MCF 10A (cell line): ENCODE measurements at places on chromosomes 7 and 10.
A peak's percentile ranks its signal among the peaks of the same experiment; 100 is the strongest.

DNA sequence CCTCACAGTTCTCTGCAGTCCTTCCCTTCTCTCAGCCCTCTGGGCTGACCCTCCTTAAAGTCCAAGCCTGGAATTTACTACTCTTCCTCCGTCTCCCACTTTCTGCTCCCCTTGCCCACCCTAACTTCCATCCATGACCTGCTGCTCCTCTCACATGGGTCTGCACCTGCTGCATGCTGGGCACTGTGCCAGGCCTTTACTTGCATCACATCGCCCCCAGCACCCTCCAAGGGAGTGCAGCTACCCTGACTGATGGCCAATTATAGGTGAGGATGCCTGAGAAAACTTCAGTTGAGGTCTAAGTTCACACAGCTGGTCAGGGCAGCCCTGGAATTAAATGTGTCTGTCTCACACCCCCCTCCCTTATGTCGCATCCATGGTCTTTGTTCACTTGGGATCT, 53.6 kb upstream of the ZPBP start:
- DNase-seq = no peak

DNA sequence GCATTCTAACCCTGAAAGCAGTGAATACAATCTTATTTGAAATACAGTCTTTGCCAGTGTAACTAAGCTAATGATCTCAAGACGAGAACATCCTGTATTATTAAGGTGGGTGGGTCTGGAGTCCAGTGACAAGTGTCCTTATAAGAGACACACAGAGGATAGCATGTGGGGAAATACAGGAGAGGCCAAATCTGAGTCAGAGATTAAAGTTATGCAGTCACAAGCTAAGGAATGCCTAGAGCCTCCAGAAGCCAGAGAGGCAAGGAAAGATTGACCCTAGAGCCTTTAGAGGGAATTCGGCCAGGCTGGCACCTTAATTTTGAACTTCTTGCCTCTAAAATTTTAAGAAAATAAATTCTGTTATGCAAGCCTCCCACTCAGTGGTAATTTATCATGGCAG, 87.5 kb upstream of the HGF start:
- DNase-seq = no peak

- no peak for DNase-seq
Measured at GRCh38 chr10:58264780-58265179, 2.9 kb downstream of the IPMK start.

DNA sequence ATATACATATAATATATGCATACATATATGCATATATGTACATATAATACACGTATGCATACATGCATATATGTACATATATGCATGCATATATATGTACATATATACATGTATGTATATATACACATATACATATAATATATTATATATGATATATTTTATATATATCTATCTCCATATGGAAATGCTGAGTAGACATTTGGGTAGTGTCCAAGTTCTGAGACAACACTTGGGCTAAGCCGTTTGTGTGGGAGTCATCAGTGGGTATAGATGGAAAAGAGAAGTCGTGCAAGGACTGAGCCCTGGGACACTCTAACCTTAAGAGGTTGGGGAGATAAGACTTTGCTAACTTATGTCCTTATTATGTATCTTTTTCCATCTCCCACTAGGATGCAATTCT, 165.2 kb upstream of the PODXL start:
- DNase-seq = no peak

- DNase-seq = no peak
Measured at GRCh38 chr7:54888067-54888733, 129.2 kb upstream of the SEC61G start.

DNA sequence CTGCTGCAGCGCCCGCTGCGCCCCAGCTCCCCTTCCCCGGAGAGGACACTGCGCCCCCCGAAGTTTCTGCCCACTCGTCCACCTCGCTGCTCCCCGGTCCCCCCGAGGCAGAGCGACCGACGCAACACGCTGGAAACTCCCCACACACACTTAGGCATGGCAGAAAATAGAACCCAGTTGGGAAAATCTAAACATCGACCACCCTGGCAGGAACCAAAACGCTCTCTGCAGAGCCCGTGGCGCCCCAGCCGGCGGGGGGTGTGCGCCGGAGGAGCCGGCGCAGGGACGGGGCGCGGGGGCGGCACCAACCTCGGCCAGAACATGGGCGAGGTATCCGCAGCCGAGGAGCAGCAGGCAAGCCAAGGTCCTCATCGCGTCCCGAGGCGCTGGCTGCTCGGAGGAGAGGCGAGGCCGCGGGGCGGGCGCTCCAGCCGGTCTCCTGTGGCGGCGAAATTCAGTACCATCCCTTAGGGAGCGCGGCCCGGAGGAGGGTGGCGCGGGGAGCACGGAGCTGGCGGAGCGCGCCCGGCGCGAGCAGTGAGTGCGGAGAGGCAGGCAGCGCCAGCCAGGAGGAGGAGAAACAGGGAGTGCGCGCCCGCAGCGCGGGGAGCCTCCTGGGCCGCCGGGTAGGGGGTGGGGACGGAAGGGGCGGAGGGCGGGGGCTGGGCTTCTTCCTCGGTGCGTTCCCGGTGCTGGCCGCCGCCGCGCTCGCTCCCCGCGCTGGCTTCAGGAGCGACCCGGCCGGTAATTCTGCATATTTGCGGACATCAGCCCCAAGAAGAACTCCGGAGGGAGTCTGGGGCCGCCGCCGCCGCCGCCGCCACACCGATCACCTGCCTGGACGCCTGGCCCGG, 789 bp downstream of the PDGFA start:
- DNase-seq = peak; percentile 83

- no peak for DNase-seq
Measured at GRCh38 chr10:108048898-108049297, 884.4 kb upstream of the SORCS1 start.

- DNase-seq = no peak
Measured at GRCh38 chr7:137544453-137545058, 201.0 kb upstream of the PTN start.

- no peak for DNase-seq
Measured at GRCh38 chr10:21899736-21900135, 103.8 kb downstream of the DNAJC1 start.

DNA sequence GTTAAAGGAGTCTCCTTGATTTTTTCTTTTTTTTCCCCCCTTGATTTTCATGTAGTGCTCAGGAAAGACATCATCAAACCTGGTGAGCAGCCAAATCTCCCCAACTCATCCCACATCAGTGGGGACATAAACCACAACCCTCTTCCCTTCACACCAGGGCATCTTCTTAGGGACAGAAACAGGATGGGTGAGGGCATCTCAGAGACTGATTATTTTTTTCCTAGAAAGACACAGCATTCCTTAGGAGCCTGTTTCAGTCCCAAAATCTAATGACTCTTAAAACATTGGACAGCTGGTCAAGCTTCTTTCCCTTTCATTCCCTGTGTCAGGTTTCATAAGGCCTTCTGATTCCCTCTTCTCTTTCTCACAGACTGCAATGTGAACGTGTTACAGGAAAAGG, 31.5 kb upstream of the GSAP start:
- DNase-seq = no peak

- DNase-seq = no peak
Measured at GRCh38 chr10:11906714-11907113, 83.6 kb downstream of the PROSER2 start.

GRCh38 chr7:156475666-156476065, 164.9 kb upstream of the RNF32 start:
- peak; percentile 83 for DNase-seq

- DNase-seq = no peak
Measured at GRCh38 chr7:55409482-55410225, 44.5 kb downstream of the LANCL2 start.

GRCh38 chr10:47370878-47371277, 13.2 kb downstream of the ZNF488 start:
- DNase-seq = no peak

GRCh38 chr10:124719213-124719851, 24.8 kb downstream of the FAM53B start:
- peak; percentile 90 for DNase-seq

GRCh38 chr7:148173369-148173768, 417.2 kb upstream of the C7orf33 start:
- DNase-seq = no peak

DNA sequence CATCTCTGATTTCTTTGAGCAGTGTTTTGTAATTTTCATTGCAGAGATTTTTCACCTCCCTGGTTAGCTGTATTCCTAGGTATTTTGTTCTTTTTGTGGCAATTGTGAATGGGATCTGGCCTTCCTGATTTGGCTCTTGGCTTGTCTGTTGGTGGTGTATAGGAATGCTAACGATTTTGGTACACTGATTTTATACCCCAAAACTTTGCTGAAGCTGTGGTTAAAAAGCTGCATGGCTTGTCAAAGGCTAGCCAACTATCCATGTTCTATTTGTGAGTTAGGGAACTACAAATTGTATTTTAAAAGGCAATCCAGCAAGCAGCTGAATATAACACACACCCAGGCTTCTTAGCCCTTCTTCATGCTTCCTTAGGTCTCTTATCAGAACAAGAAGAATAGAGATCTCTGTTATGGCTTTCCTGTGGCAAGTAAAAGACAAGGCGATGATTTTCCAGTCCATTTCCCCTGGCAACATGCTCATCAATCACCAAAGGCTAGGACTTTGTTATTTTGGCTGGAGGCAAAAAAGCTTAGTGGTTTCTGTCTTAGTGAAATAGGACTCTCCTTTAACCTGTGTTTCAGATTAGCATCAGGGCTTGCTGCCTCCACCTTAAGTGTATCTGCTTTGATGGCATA, 77.5 kb downstream of the CDK6 start:
- DNase-seq = no peak

DNA sequence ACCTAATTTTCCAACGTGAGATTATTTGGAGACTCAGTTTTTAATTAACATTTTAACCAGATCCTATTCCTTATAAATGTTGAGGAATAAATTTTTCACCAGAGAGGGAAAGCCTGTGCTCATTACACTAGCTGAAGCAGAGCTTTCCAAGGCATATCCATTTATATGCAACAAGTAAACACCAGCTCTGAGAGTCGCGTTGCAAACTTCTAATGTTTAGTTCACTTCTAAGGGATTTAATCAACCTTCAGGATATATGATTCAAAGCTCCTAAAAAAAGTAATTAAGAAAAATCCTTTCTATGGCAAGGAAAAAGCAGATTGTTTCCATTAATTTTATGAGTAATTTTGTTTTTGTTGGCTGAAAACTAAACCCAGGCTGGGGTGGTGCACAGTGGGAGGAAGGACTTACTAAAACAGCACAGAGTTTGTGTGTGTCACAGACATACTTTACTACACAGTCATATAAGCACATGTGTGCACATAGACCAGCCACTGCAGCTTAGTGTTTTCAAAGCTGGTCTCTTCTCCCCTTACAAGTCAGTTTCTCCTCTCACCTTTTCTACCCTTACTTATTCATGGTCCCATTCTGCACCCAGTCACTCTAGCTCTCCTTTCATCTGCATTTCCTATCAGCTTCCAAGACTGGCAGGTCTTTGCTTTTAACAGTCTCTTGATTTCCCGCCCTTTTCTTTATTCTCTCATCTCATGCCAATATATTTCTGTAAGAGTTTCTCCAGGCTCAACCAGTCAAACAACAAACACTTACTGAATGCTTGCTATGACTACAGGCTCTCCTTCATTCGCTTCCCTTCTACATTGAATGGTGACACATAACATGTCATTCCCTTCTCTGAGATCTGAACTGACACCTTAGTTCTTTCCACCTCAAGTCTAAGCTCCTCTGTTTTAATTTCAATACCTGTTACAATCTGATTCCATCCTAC, 81.1 kb upstream of the FZD1 start:
- peak; percentile 78 for DNase-seq

GRCh38 chr10:49081547-49082275, 33.6 kb downstream of the VSTM4 start:
- DNase-seq = no peak

GRCh38 chr10:128541926-128542475, 415.8 kb upstream of the MKI67 start:
- no peak for DNase-seq

GRCh38 chr10:103202319-103202718, 9.2 kb upstream of the NT5C2 start:
- DNase-seq = no peak

DNA sequence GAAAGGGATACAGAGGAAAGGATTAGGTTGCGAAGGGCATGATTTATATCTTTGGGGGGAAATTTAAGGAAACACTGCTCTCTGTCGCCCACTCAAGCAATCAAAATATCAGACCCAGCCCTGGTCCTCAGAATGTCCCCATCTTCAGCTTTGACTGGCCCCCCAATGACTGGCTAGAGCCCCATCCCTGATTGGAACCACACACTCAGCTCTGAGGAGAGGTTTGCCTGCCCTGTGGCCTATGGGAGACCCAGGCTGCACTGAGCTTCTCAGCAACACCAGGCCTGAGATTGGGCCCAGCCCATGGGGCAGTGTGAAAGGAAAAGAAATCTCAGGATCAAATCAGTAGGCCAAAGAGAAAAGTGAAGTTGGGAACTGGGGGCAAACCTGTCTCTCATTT, 69.5 kb downstream of the ADCYAP1R1 start:
- no peak for DNase-seq

GRCh38 chr10:106226828-106227227, 937.7 kb downstream of the SORCS1 start:
- DNase-seq = peak; percentile 73

DNA sequence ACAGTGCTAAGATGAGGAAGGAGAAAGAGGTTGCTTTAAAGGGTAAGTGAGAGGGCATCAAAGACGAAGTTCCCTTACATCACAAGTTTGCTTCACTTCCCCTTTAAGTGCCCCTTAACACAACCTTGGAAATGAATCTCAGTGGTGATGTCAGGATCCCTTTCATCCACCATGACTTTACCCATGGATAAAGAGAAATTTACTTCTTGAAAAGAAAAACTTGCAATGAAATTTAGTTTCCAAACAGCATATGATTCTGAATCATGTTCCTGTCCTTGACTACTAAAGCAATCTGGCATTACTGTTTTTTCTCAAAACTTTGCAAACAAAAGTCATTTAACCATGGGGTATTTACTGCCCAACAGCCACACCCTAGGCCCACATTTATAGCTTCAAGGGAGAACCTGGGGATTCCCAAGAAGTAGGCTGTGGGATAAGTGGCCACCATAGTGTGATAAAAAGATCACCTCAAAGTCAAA, 135.9 kb downstream of the ITGB8 start:
- no peak for DNase-seq

GRCh38 chr7:81534996-81535395, 234.9 kb downstream of the HGF start:
- no peak for DNase-seq

DNA sequence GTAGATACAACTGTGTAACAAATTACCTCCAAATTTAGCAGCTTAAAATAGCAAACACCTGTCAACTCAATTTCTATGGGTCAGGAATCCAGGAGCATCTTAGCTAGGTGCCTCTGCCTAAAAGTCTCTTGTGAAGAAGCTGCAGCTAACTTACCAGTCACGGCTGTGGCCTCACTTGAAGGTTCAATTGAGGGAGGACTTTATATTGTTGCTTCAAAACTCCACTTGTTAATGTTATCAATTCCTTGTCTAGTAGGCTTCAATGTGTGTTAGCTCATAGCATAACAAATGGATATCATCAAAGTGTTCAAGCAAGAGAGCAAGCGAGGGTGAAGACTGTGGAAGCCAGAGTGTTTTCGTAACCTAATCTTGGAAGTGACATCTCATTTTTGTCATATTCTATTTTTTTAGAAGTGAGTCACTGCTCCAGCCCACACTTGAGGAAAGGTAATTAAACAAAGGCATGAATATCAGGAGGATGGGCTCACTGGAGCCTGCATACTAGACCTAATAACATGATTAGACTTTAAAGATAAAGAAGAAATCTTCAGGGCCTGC, 172.9 kb downstream of the SPAG6 start:
- DNase-seq = no peak
